GM23248 (cell line): ENCODE measurements at places on chromosomes 3 and 15. TPM values are rescaled to one million over a fixed set of nuclear protein-coding genes. Genes with fewer than 3 reads are reported as not detected.

DNA sequence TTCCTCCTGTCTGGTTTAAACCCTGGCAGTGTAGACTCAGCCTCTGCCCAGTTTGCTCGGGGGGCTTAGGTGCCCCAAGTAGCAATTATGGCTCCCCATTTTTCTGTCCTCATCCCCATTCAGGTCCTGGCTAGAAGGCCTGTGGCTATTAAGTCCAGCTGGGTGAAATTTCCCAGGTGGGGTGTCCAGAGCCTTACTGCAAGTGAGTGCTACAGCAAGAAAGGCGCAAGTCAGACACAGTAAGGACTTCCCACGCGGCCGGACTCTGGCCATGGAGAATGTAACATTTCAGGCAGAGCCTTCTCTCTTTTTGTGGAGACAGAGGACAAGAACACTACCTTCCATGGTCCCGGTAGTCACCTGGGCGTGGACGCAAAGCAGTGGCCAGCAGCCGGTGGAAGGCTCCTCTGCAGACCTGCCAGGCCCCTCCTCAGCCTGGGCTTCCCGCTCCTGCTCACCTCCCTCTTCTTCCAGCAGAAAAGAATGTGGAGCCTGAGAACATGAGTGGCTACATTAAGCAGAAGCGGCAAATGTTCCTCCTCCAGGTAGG, 23.3 kb downstream of the CFAP100 start:
- DNase-seq = no peak

DNA sequence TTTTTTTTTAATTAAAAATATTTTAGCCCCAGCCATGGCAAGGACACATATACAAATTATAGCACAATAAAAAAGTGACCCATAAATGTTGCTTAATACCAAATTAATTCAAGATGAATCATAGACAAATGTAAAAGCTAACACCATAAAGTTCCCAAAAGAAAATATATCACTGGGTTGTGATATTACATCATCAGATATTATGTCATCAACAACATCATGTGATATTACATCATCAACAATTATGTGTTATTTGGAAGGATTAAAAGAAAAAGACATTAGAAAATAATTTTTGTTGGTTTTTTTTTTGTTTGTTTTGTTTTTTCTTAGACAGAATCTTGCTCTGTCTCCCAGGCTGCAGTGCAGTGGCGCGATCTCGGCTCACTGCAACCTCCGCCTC, 34.5 kb upstream of the ABHD10 start:
- DNase-seq = peak; percentile 38

DNA sequence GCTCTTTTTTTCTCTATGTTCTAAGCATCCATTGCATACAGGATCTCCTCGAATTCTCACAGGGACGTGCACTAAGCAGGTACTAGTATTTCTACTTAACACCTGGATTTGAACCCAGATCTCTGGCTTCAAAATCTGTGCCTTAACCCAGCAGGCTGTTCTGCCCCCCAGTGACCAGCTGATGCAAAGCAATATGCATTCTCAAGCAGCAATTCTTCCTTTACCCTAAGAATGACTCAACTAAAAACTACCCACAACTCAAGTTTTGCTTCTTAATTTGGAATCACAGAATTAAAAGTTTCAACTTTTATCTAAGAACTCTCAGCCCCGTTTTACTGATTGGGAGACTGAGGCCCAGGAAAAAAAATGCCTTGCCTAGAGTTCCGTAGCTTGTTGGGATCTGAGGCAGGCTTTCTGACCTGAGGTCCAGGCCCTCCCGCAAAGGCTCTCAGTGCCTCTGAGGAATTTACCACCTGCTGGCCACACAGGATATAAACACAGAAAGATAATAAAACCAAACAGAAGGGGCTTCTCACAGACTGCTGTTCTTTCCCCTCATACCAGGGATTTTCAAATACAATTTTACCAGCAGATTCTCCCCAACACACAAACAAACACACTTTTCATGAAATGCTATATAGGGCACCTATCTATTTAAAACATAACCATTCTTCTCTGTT, 115.4 kb upstream of the RAD18 start:
- peak; percentile 11 for DNase-seq

- DNase-seq = no peak
Measured at GRCh38 chr15:93253681-93254080, 164.7 kb upstream of the RGMA start.

The PCOLCE2 gene
- polyA plus RNA-seq = 45.4 and 48.5 TPM in 2 replicates

DNA sequence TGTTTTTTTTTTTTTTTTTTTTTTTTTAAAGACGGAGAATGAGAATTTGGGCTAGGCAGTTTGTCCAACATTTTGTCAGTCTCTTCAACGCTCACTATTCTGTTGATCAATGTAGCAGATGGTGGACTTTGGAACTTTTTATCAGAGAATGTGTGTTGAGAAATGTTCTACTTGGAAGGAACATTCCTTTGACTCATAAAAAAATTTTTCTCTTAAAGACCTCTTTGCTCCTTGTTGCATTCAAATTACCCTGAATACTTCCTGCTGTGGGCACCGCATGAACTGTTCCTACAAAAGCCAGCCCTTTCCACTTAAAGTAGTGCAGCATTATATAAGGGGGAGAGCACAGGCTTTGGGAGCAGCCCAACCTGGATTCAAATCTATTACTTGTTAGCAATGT, 182.9 kb downstream of the AKAP13 start:
- peak; percentile 58 for DNase-seq

DNA sequence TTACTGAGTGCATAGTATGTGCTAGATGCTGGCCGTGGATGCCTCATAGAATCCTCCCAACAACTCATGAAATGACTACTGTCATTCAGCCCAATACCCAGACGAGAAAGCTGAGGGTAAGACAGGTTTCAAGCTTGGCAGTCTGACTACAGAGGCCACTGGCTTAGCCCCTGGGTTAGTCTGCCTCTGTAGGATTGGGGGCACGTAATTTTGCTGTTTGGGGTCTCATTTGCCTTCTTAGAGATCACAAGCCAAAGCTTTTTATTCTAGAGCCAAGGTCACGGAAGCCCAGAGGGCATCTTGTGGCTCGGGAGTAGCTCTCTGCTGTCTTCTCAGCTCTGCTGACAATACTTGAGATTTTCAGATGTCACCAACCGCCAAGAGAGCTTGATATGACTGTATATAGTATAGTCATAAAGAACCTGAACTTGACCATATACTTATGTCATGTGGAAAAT, 1.0 kb upstream of the CCR5 start:
- DNase-seq = no peak

DNA sequence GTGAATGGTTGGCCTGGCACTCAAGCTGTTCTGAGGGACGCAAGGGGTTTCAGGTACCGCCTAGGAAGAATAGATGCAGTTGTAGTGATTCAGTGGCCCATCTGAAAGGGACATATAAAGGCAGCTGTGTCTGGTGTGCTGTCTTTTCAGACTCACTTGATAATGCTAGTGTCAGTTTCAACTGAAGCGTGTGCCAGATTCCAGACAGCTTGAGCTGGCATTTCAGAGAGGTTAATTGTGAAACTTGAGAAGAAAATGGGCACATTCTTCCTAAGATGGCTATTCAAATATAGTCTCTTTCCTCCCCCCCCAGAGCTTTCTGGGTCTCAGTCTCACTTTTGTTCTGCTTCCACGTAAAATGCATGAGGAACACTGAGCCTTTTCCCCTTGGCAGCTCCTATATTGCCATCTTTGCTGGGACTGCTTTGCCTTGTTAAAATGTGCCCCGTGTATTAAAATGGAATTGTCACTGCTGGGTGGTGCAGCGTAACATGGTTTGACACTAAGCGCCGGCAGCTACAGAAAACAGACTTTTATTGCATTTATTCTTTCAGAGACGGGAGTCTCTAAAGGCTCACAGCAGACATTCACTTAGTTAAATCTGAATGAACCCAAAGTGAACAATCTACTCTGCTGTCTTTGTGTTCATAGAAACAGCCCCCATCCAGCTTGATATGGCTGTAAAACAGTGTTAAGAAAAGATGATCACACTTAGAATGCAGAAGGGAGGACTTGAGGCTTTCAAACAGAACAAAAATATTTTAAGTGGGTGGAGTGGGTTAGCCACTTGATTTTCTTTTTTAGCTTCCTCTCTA, 478.7 kb downstream of the RBMS3 start:
- DNase-seq = peak; percentile 70
